Thymus (tissue), 14 donors: ENCODE measurements at places on chromosomes 13 and 19.

DNA sequence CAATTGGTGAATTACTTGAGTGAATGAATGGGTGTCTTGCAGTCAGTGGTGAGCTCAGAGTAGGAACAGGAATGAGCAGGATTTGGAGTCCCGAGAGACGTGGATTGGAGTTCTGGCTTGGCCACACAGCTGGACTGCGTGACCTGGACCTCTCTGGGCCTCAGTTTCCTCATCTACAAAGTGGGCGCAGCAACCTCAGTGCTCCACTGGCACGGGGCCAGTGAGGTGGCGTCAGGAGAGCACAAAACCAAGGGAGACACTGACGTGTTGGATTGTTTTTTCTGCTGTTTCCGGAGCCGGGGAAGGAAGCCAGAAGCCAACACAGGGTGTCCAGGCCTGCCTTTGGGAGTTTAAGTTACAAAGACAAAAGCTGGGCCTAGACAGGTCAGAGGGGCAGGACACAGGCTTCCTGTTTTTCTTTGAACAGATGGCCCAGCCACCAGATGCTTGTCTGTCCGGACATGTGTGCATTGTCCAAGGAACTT lies 6.5 kb upstream of the DOCK6 start:
- DNase-seq: no peak

DNA sequence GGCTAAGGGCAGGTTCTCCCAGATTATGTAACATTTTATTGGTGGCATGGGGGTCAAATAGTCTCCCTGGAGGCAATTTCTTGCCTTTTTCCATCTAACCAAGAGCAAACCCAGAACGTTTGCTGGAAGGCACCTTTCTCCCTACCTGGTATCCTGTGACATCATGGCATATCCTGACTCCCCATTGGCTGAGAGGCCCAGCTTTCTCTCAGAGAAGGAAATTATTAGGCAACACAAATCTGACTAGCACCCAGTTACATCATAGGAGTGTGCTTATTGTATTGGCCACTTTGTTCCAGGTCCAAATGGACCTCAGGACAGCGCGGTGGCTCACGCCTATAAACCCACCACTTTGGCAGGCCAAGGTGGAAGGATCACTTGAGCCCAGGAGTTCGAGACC lies 13.0 kb downstream of the NTN5 start:
- DNase-seq: no peak

DNA sequence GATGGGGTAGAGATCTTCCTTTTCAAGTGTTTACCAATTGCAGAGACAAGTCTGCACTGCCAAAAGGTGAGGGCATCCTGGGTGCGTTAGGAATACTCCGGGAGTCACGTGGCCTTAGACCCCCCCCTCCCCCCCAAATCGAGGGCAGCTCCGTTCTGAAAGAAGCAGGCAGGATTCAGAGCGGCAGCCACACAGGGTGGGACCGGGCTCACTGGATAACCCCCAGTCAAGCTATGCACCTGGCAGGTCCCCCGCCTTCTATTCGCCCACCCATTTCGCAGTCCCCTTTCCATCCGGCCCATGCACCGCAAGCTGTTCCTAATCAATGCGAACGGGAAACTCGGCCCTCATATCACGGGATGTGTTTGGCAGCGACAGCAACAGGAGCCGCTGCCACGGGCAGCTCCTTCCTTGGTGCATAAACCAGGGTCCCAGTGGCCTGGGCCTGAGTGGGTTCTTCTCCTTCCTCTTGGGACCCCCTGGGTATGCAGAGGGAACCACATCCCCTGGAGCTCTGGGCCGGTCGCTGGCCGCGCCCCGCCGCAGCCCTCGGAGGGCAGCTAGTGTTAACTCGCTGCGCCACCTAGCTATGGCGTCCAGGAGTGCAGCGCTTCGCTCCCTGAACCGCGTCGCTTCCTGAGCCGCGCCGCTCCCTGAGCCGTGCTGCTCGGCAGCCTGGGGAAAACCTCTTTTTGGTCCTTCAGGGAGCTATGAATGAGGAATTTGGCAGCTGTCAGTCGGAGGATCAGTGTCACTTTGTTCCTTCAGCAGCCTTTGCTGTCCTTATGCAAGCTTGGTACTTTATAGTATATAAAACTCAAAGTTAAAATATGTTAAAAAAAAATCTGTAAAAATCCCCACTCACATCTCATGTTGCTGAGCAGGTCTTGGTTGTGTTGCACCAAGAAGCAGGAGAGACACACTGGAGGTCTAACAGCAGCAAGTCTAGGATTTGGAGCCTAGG lies 41.4 kb downstream of the LYL1 start:
- DNase-seq: no peak

DNA sequence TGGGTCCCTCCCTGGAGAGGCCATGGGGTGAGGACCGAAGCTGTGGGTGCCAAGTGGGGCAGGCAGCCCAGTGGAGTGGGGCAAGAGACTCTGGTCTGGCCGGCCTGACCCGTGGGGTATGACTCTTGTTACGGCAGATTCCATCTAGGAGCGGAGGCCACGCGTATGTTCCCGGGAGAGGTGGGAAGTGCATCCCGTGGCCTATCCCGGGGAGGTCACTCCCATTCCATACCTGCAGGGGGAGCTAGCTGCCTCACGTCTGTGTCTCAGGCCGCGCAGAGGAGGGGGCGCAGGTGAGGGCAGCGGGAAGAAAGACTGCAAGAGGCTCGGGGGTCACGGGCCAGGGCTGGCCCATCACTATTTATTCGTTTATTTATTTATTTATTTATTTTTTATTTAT lies 4.9 kb downstream of the CSNK1G2 start:
- no peak for DNase-seq

GRCh38 chr19:35879770-35880317 lies 11.5 kb downstream of the APLP1 start:
- DNase-seq: peak; percentile 78

DNA sequence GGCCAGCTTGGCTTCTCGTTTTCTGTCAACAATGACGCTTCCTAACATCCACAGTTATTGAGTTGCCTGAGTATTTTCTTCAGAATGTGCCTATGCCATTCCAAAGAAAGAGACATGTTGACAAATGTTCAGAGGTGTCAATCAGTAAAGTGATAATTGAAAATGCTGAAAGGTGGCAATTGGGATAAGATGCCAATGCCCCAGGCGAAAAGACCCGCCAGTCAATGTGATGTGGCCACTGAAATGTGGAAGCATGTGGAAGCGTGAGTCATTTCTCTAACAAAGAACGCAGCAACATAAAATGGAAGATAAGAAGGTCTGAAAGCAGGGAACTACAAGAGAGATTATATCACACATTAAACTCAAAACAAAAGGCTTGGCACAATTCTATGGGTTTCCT lies 882.2 kb upstream of the SLC10A2 start:
- DNase-seq: no peak

- DNase-seq: peak; percentile 78
These were observed 7.0 kb upstream of the TMC4 start for GRCh38 chr19:54179921-54180461.

GRCh38 chr19:12194827-12195731 lies 32.2 kb downstream of the ZNF136 start:
- peak; percentile 31 for DNase-seq

DNA sequence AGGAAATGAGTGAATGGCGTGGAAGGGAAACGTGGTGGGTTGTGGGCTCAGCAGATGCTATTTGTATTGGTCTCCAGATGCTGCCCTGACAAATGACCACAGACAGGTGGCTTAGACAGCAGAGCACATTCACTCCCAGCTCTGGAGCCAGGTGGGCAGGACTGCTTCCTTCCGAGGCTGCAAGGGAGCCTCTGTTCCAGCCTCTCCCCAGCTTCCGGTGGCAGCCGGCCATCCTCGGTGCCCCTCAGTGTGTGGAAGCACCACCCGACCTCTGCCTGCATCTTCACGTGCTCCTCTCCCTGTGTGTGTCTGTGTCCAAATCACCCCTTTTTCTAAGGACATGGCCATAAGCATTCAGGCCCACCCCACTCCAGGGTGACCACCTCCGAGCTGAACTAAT lies 105.1 kb downstream of the SOX1 start:
- no peak for DNase-seq

GRCh38 chr13:82766732-82767321 lies 1115.4 kb downstream of the SLITRK1 start:
- DNase-seq: no peak

DNA sequence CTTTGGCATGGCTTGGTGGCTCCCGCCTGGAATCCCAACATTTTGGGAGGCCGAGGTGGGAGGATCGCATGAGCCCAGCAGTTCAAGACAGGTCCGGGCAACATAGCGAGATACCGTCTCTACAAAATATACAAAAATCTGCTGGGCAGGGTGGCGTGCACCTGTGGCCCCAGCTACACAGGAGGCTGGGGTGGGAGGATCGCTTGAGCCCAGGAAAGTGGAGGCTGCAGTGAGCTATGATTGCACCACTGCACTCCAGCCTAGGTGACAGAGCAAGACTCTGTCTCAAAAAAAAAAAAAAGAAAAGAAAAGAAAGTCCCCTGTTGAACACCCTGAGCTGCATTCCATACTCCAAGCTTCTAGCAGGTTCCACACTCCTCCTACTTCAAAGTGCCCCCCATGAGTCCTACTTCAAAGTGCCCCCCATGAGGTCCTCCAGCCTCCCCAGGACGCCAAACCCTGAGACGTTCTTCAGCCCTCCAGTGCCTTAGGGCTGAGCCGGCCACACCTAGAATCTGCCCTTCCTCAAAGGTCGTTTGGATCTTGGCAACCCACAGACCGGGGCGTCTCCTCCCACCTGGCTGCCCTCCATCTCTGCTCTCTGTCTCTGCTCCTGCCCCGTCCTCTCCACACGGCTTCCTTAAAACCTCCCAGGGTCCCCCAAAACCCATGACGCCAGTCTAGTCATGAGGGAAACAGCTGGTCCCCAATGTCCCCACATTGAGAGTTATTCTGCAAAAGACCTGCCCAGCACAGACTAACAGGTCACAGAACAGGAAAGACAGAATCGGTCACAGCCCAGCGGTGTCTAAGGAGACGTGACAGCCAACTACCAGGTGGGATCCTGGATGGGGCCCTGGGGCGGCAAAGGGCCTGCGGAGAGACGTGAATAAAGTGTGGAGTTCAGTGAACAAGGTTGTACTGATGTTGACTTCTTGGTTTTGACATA lies 4.8 kb downstream of the TJP3 start:
- no peak for DNase-seq

DNA sequence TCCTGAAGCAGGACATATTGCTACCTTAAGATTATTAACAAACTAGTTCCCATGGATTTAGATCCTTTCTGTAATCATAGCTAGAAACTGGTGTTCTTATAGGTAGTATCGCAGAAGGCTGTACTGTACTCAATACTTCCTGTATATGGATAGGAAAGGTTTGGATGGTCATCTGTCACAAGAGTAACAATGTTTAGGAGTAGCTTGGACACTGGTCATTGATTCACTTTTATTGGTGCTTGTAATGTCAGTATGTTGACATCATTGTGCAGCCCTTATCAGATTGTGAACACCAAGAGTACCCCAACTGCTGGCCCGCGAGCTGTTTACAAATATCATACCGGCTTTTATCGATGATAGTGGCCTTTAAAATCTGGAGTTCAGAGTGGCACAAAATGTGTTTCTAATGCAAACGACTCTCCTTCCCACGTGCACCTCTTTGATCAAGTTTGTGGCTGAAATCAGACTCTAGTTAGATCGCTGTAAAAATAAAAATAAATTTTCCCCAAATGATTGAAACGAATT lies 605 bp upstream of the CDK8 start:
- DNase-seq: no peak

GRCh38 chr13:51502153-51502651 lies 49.4 kb upstream of the INTS6 start:
- no peak for DNase-seq

GRCh38 chr19:56885173-56885985 lies 44.9 kb upstream of the PEG3 start:
- no peak for DNase-seq

- DNase-seq: no peak
These were observed 127.5 kb upstream of the KLF5 start for GRCh38 chr13:72931311-72931710.

- DNase-seq: no peak
These were observed 18.4 kb upstream of the MYCBP2 start for GRCh38 chr13:77345150-77345780.

- peak; percentile 43 for DNase-seq
These were observed 33.6 kb downstream of the ZNF383 start for GRCh38 chr19:37251308-37252229.

- DNase-seq: no peak
These were observed 241.9 kb downstream of the UQCRFS1 start for GRCh38 chr19:28971049-28971448.

GRCh38 chr13:50320271-50320862 lies 305.1 kb downstream of the KCNRG start:
- DNase-seq: no peak

DNA sequence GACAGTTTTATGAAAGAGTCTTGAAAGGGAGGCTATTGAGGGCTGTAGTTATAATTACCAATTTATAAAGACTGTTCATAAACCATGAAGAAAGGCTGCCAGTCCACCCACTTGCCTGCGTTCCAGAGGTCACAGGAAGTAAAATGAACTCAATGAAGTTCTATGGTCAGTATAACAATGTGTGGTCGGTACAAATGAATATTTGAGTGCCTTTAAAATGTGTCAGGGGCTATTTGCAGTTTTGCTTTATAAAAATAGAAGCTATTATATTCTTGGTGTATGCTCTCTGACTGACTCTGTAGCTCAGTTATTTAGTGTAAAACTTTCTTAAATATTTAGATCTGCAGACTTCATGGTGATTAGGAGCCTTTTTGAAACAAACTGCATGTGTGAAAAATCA lies 47.0 kb downstream of the ESD start:
- no peak for DNase-seq

DNA sequence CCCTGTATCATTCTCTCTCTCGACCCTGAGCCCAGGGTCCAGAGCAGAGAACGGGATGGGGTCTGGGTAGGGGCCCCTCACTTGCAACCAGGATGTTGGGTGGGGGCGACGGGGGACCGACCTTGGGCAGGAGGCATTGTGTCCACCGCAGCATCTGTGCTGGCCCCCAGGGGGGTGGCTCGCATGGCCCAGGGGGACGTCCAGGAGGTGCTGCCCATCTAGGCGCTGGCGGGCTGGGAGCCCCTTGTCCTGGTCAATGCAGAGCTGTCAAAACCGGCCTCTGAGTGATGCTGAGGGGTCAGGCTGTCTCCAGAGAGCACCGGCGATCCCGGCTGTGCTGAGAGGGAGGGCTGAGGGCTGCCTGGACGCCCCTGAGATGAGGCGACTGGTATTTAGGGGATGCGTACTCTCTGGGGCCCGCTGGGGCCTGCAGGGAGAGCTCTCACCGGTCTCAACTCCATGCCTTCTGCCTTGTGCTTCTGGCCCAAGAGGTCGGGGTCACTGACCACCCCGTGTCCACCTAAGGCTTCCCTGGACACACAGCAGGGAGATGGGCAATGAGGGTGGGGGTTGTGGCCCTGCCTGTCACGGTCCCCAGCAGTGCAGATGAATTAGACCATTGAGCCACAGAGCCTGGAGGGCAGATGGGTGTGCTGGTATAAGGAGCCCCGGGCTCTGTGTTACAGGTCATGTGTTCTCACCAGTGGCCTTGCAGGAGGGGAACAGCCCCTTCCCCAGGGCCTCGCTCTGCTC lies 8.6 kb downstream of the RPS9 start:
- no peak for DNase-seq

DNA sequence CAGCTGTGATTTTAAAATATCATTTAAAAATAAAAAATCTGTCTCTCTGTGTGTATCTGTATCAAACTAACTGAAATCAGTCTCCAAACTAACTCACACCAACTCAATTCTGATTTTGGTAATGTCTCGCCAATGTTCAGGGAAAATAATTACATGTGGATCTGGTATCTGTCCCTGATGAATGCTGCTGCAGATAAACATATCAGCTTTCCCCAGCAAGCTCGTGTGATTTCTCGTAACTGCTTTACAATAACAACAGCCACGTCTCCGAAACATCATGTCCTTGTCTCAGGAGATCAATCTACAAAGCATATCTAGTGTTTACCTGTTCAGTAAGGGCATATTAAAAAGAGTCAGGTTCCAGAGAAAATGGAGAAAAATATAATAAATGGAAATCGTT lies 129.0 kb downstream of the IRS2 start:
- DNase-seq: no peak
